HS-5 (cell line): ENCODE measurements at places on chromosomes 12 and 14.

DNA sequence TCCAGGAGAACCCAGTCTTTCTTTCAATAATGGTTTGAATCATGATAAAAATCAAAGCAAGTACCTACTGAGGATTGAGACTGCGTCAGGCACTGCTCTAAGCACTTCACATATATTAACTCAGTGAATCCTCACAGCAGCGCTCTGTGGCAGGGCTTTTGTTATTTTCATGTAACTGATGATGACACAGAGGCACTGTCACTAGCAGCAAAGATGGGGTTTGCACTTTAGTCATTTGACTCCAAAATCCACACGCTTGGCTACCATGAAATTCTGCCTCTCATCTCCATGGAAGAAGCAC is 98.8 kb upstream of the GSC start:
- DNase-seq, result no peak

- no peak for DNase-seq
Measured at GRCh38 chr14:75833326-75834020, 148.3 kb downstream of the TGFB3 start.

DNA sequence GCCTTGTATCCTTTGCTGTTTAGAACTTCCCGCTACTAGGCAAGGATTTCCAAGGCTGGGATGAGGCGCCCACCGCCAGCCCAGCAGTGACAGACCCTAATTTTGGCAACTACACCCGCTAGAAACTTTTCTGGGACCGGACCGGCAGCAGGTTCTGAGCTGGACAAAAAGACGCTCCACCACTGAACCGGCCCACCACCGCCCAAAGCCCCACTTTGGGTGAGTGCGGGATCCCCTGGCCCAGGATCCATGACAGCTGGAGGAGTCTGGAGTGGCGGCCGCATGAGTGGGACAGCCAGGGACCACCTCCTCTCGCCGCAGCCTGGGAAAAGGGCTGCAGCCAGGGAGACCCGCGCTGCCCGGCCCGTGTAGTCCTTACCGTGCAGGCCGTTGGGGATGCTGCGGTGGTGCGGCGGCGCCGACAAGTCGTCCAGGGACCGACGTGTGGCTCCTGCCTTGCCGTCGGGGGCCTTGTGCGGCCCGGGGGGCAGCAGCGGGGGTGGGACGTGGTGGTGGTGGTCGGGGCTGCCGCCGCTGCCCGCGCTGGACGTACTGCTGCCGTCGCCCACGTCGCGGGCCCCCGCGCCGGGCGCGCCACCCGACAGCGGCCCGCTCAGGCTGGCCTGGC is 1.1 kb downstream of the CCDC85C start:
- no peak for DNase-seq

DNA sequence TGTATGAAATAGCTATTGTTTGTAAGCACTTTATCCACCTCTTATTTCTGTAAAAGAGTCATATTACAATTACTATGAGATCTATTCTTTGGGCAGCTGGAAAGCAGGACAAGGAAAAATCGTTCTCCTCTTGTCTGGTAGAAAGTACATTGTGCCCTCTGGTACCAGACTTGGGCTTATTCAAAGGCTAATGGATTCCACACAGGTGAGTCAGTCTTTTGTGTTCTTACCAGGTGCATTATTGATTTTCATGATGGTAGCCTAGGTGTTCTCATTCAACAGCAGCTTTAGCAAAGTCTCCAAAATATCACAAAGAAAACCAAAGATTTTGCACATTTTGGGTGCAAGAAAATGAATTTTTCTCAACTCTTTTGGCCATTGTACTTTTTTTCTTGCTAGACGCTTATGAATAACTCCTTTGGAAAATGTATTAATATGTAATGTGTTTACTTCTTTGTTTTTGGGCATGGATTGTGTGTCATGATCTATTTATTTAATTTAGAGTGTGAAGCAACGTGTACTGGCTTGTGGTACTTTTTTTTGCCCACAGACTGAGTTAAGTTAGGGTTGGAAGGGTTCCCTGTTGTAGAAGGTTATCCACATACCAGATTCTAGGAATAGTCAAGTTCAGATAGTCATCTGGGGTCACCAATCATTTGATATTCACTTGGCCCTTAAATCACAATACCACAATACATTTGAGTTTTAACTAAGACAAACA is 26.2 kb downstream of the MNAT1 start:
- DNase-seq, result no peak

- no peak for DNase-seq
Measured at GRCh38 chr14:85040046-85040685, 489.8 kb upstream of the FLRT2 start.
